A549 treated with GW870086 at 1 μM for 4 hours (cell line): ENCODE measurements at places on chromosomes 3 and 15. TPM values are rescaled to one million over a fixed set of nuclear protein-coding genes. Genes with fewer than 3 reads are reported as not detected.

CFAP100 gene
- total RNA-seq, result not detected in 5 replicates

EFL1 gene
- 20.4 to 32.2 TPM (median 23.2 TPM) in 5 replicates for total RNA-seq

TFRC gene
- total RNA-seq, result 81.1 to 102 TPM (median 98.7 TPM) in 5 replicates

SHC4 gene
- 0.61 to 1.2 TPM (median 0.80 TPM) in 5 replicates for total RNA-seq

CEP152 gene
- total RNA-seq, result 2.6 to 4.6 TPM (median 3.7 TPM) in 5 replicates

FBXW12 gene
- total RNA-seq, result not detected in 5 replicates

NBEAL2 gene
- total RNA-seq, result 61.7 to 80.1 TPM (median 69.4 TPM) in 5 replicates

MOBP gene
- 0.09 to 0.37 TPM in 2 of 5 replicates, not detected in the others for total RNA-seq

UQCC5 gene
- 55.5 to 78.7 TPM (median 61.5 TPM) in 5 replicates for total RNA-seq

PSTPIP1 gene
- total RNA-seq, result not detected in 5 replicates

OGG1 gene
- total RNA-seq, result 11.4 to 18.9 TPM (median 16.5 TPM) in 5 replicates

GABRB3 gene
- 54.9 to 82.0 TPM (median 76.9 TPM) in 5 replicates for total RNA-seq

VIPR1 gene
- 0.31 to 0.94 TPM (median 0.65 TPM) in 5 replicates for total RNA-seq

FOXB1 gene
- total RNA-seq, result not detected in 5 replicates

PRKCI gene
- 14.6 to 19.6 TPM (median 16.4 TPM) in 5 replicates for total RNA-seq

NPAP1 gene
- total RNA-seq, result not detected in 5 replicates

RPL32 gene
- 2,367 to 2,542 TPM (median 2,408 TPM) in 5 replicates for total RNA-seq

PLA2G4D gene
- 0.03 TPM in 1 of 5 replicates, not detected in the others for total RNA-seq

RGMA gene
- 0.17 to 0.69 TPM (median 0.27 TPM) in 5 replicates for total RNA-seq

CD200 gene
- total RNA-seq, result not detected in 5 replicates

APOD gene
- total RNA-seq, result 0.79 to 1.2 TPM (median 0.87 TPM) in 5 replicates

GPX1 gene
- total RNA-seq, result 277 to 306 TPM (median 292 TPM) in 5 replicates

CELF6 gene
- 0.11 to 0.24 TPM (median 0.16 TPM) in 5 replicates for total RNA-seq

BTBD1 gene
- 43.5 to 63.4 TPM (median 57.0 TPM) in 5 replicates for total RNA-seq

ZNF774 gene
- 0.58 to 1.5 TPM (median 1.2 TPM) in 5 replicates for total RNA-seq

RASGRF1 gene
- 0.10 to 0.36 TPM (median 0.30 TPM) in 5 replicates for total RNA-seq
